Suprapubic skin (tissue), 4 donors: ENCODE measurements at places on chromosomes 6 and 20.

DNA sequence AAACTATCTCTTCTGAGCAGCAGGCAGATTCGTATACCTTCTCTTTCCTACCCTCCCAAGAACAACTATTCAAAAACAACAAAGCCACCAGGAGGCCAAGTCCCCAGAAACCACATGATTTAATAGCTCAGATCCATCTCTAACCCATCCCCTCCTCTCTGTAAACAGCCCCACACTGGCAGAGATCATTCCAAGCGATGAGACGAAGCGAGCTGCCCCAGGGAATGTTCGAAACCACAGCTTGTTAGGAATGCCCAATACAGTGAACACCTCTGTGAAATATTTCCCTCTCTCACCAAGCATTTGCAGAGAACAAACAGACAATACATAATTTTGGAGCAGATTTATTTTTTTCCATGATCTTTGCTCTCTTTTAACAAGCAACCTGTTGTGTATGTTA, 231.8 kb downstream of the SOD2 start:
- no peak for DNase-seq

- no peak for DNase-seq
Measured at GRCh38 chr6:134288538-134289203, 29.2 kb downstream of the SGK1 start.

DNA sequence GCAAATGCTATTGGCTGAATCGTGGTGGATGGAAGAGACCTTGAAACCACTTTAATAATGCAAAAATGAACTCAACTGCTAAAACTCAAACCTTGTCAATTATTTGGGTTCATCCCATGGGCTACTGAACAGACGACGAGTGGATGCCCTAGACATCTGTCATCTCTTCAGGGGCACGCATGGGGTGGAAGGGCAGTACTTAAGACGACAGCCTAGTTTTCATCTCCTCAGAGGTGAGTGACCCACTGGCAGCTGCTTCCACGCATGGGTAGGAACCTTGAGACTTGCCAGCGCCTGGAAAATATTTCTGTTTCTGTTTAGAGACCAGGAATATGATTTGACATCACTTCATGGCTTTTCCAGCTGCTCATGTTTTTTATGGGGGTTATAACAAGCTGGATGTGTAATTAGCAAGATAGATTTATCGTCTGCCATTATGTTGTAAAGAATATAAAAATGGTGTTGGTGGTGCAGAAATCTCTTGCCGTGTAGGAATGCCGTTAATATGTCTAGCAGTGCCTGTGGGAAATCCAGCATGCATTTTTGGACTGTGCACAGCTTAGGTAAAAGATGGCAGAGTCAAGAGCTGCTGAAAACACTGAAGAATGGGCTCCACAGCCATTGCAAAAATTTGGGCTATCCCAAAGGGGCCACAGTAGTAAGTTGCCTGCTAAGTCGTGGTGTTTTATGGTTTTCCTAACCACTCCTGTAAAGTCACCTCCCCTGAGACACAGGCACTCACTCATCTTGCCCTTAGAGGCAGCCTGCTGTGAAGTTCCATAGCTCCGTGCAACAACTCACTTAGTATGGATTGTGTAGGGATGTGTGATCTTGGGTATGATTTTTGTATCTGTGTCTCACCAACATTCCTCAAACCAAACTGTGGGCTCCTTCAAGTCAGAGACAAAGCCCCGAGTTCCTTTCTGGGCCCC, 203.3 kb downstream of the EYA2 start:
- no peak for DNase-seq

- no peak for DNase-seq
Measured at GRCh38 chr6:118565311-118565960, 17.3 kb downstream of the PLN start.

- DNase-seq = no peak
Measured at GRCh38 chr6:33828764-33829731, 25.2 kb upstream of the MLN start.

DNA sequence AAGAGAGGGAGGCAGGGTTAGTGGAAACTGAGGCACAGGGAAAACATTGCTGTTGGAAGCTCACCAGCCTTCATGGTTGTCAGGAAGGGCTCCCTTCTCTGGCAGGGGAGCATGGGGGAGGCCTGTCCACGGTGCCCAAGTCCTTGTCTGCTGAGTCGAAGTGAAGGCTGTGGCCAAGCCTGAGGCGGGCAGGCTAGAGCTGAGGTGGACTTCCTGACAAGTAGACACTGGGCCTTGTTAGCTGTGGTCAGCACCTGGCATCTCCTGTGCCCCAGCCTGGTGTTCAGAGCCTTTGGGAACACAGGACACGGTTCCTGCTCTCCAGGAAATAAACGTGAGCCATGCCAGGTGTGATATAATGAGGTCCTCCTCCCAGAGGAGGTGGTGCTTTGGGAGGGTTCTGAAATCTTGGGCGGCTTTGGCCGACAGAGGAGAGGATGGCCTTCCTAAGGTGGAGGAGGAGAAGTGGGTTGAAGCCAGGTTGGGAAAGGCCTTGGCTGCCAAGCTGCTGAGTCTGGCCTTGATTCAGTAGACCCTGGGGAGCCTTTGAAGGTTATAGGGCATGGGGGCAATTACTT, 138.4 kb upstream of the RNF24 start:
- DNase-seq = peak; percentile 51

DNA sequence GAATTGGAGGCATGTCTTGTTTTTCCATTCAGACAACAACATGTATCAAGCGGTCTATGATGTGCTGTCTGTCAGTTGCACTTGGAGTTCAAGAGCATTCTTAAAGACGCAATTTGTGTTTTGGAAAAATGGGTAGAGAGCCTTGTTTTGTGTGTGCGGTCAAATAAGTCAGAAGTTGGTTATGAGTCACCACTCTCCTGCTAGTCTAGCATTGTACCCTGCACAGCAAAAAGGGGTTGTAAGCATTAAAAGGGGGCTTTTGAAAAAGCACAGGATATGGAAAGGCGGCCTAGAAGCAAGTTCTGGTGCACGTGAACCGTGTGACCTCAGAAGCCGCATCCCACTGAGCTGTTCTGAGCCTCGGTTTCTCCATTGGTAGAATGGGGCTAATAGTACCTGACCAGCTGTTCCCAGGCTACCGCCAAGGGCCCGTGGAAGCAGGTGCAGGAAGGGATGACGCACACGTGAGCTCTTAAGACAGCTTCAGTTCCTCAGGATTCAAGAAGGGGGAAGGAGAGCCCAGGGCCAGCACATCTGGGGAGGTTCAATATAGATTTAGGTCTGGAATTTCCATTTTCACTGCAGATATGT, 61.6 kb upstream of the SNX9 start:
- DNase-seq = no peak
